ENCODE measurements at places on chromosomes 16 and 17.

GRCh38 chr16:58507195-58507962 lies 7.4 kb downstream of the NDRG4 start:
- DNase-seq = no peak

GRCh38 chr16:19515757-19516156 lies 6.1 kb downstream of the GDE1 start:
- DNase-seq = no peak

GRCh38 chr16:78749745-78750268 lies 650.4 kb downstream of the WWOX start:
- no peak for DNase-seq

- DNase-seq = peak; percentile 41
These were observed 23.7 kb downstream of the CLEC3A start for GRCh38 chr16:78045865-78046581.

- no peak for DNase-seq
These were observed 220.0 kb downstream of the HAPSTR1 start for GRCh38 chr16:9311303-9311954.

Data from nucleus accumbens (tissue), 56 donors.